ENCODE measurements at places on chromosomes 2 and 18.
A peak's percentile ranks its signal among the peaks of the same experiment; 100 is the strongest.

- no peak for DNase-seq
These were observed 53.9 kb downstream of the NCK2 start for GRCh38 chr2:105798595-105798994.

- DNase-seq: peak; percentile 16
These were observed 1132.2 kb downstream of the LRP1B start for GRCh38 chr2:140998577-140998976.

DNA sequence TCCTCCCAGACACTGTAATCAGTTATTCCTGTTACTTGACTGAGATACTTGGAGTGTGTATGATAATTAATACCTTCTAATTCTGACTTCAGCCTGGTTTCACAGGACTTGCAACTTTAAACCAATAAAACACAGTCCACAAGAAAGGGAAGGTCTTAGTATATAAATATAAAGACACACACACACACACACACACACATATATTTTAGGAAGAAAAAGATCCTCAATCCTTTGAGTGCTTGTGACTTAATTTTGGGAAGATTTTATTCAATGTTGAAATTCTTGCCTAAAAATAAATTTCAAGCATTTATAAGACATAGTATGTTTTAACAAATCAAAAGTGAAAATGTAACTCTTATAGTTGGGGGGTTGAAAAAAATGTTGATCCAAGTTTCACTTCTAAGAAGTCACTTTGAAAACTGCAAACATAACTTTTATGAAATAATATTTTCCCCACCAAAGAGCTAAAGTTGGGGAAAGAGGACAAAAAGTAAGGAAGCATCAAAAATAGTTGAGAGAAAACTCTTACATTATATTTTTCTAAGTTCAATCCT lies 824 bp upstream of the VPS54 start:
- no peak for DNase-seq

DNA sequence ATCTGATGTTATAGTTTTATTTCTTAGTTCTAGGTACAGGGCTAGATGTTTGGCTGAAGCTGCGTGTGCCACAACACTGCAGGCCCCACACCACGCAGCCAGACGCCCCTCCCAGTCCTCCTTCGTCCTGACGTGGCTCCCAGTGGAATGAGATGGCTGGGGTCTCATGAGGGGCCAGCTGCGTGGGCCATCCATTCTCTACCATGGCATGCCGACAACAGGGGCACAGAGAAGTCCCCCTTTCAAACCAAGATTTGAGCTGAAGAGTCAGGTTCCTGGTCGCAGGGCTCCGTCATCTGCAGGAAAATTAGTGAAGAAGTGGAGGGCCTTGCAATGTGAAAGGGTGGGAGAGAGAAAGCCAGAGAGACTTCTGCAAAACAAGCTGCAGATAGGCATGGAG lies 64.5 kb downstream of the PARD6G start:
- DNase-seq: no peak

GRCh38 chr2:205273627-205274026 lies 408.7 kb upstream of the NRP2 start:
- DNase-seq: no peak

DNA sequence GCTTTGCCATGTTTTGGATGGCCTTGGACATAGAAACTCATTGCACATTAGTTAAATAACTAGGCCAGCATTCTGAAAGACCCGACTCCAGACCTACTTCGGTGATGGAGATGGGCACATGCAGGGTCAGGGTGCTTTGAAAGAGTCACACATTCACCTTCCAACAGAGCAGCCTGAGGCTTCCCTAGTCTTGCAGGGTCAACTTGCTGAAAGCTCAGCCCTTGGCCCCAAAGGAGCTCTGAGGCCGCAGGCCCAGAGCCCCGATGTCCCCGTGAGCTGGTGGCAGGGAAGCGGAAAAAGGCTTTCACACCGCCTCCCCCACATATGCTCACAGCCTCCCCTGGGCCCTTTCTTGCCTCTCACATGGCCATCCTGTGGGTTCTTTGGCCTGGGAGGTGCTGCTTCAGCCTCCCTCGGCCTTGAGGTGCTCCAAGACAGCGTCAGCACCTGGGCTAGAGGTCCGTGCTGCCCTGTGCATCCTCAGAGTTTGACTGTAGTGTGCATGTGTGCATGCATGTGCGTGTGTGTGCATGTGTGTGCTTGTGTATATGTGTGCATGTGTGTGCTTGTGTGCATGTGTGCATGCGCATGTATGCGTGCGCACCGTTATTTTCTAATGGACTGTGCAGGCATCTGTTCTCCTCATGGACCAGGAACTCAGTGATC lies 21.6 kb downstream of the LDLRAD4 start:
- DNase-seq: no peak

- DNase-seq: peak; percentile 76
These were observed 411.8 kb downstream of the MTX2 start for GRCh38 chr2:176680916-176681516.

- no peak for DNase-seq
These were observed 45.6 kb downstream of the INPP4A start for GRCh38 chr2:98489971-98490962.

DNA sequence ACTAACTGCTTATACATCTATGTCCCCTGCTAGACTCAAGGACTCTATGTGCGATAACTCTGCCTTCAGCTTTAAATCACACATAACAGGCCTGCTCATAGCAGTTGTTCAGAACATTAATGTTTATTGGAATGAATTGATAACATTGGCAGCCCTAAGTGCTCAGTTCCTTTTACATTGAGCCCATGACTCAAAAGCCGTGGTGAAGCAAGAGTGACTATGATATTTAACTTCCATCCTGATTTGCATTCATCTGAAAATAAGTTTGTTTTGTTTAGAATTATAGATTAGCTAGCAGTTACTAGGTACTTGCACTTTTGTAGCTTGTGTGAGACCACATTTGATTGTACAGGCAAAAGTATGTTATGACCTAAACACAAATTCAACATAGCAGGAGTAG lies 14.3 kb downstream of the SERPINB10 start:
- DNase-seq: no peak

- no peak for DNase-seq
These were observed 607.6 kb downstream of the LRP1B start for GRCh38 chr2:141523199-141523598.

DNA sequence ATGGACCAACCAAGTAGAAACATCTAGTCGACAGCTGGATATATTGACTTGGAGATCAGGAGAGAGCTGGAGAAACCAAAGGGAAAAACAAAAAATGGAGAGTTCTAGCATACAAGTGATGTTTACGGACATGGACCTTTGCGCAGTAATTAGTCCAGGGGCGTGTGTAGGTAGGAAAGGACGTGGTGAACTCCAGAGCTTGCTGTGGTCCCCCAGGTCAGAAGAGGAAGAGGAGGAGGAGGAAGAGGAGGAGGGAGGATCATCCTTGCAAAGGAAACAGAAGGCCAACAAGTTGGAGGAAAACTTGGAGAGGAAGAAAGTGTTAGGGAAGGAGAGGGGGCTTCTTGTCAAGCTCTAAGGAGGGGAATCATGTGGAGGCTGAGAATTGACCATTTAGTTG lies 17.5 kb downstream of the TRAF3IP1 start:
- no peak for DNase-seq

DNA sequence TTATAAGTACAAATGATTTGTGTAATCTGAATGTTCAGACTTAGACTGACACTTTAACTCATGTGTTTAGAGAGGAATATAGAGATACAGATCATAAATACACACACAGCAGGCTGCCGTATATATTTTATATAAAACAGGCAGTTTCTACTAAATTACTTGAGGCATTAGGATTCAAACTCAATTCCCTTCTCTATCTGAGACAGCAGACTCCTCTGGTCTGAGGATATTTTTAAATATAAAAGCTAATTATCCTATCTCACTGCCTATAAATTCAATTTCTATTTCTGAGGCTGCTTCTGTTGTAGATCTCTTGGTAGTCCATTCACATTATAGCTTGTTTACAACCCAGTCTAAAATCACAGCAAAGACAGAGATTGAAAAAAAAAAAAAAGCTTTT lies 46.9 kb downstream of the BCL2 start:
- DNase-seq: no peak

- DNase-seq: no peak
These were observed 80.7 kb upstream of the LDLRAD4 start for GRCh38 chr18:13137670-13138419.

DNA sequence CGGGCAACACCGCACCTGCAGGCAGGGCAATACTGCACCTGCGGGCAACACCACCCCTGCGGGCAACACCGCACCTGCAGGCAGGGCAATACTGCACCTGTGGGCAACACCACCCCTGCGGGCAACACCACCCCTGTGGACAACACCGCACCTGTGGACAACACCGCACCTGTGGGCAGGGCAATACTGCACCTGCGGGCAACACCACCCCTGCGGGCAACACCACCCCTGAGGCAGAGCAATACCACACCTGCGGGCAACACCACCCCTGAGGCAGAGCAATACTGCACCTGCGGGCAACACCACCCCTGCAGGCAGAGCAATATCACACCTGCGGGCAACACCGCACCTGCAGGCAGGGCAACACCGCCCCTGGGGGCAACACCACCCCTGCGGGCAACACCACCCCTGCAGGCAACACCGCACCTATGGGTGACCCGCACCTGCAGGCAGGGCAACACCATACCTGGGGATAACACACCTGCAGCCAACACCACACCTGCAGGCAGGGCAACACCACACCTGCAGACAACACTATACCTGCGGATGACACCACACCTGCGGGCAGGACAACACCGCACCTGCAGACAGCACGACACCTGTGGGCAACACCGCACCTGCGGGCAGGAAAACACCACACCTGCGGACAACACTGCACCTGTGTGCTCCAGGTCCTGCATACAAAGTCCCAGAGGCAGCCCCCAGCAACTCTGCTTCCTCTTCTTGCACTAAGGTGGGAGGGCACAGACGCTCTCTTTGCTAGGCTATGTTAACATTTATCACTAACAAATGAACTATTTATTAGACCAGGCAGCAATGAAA lies 57.7 kb downstream of the EIPR1 start:
- DNase-seq: no peak

GRCh38 chr18:28004606-28005005 lies 172.3 kb downstream of the CDH2 start:
- no peak for DNase-seq

DNA sequence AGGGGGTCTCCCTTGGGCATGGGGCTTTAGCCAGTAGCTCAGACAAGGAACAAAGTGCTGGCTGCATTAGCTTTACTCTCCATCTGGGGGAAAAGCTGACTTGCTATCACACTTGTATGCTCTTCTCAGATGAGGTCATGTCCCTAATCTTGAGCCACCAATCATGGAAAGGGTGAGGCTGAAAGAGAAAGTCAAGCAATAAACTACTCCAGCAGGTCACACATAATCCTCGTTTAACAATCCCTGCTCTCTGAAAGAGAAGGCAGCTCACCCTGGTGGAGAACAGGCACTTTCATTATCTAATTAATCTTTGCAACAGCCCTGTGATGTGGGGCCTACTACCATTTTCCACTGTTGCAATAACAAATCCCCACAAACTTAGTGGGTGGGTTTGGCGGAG lies 129.7 kb upstream of the CAPN13 start:
- no peak for DNase-seq

DNA sequence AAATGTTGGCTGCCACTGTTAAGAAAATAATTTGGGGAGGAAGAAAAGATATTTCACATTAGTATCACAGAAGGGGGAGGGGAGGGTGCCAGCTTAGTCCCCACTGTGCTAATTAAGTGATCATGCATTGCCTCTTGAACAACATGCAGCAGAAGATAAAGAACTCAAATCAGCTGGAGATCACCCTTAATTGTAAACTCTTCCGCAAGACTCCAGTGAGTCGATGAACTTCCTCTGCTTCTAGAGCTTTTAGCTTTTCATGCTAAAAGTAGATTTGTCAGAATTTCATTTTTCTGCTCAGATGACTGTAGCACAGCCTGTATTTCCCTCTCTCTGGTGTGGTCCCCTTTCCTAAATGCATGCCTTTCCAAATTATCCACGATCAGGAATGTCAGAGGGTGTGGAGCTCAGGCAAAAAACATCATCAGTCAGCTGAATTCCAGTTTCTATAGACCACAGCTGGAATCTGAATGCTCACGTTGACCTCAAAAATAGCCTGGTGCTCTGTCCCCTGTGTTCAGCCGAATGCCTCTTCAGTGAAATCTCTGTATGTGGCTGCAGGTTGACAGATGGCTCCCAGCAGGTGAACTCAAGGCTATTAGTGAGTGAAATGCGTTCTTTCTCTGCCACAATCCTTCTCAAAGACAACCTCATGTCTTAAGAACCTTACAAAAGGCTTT lies 156.8 kb upstream of the UNC80 start:
- no peak for DNase-seq

- no peak for DNase-seq
These were observed 91.8 kb downstream of the TGIF1 start for GRCh38 chr18:3541549-3542386.

- DNase-seq: no peak
These were observed 43.0 kb downstream of the OSGEPL1 start for GRCh38 chr2:189719571-189719970.

DNA sequence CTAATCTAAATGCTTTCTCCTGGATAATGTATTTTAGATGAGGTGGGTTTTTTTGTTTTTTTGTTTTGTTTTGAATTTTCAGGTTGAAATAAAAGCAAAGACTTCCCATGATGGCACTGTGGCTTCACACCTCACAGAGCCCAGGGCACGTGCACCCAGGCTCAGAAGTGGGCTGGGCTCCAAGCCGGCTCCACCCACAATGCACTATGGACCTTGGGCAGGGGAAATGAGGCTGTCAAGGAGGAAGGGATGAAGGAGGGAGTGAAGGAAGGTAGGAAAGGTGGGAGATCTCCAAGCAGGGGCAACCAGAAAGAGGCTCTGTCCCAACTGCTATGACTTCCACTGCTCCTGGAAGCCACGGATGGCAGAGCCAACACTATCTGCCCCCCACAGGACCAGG lies 60.4 kb downstream of the BIN1 start:
- no peak for DNase-seq

GRCh38 chr2:14781142-14781541 lies 148.6 kb downstream of the LRATD1 start:
- DNase-seq: no peak

DNA sequence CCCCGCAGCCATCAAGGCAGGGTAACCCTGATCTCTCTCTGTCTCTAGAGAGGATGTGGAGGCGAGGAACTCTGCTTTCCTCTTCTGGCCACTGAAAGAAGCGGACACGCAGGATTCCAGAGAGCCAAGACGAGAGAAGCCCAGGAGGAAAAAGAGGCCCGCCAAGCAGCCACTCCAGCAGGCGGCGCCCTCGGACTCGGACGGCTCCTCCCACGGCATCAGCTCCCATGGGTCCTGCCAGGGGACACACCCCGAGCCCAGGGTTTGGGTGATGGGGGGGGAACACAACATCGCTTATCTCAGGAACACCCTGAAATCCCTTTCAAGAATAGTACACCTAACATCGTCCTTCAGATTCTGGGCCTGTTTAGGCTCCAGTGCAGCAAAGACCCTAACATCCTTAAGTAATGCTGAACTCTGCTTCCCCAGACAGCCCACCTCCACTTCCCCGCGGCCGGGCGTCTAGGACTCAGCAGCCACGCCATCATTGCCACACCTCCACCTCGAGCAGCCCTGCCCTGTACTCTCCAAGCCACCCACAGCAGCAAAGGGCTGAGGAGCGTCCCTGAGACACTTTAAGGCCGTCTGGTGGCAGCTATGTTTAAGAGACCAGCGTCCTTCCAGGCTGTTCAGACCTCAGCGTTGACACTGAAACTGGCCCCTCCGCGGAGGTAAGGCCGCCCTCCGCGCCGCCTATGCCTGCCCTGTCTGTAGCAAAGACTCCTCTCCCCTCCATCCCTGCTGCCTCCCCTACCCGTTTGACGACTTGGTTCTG lies 34.3 kb upstream of the CNGA3 start:
- DNase-seq: no peak

Measured in fibroblast of skin of abdomen (primary cell).